Ascending aorta (tissue), 2 donors: ENCODE measurements at places on chromosomes 7 and 10. TPM values are rescaled to one million over a fixed set of nuclear protein-coding genes. Genes with fewer than 3 reads are reported as not detected.

- no peak overlapping the region for H3K4me3 ChIP-seq
- no peaks in the 10 kb centered on the region for H3K4me1 ChIP-seq
- H3K27me3 ChIP-seq, result no peaks in the 10 kb centered on the region
- H3K27ac ChIP-seq, result no peak overlapping the region
- peaks cover 7% of the 10 kb centered on the region for H3K36me3 ChIP-seq
- DNase-seq, result no peak
These were observed 226.0 kb downstream of the CELF2 start for GRCh38 chr10:11243425-11244222.

The HOXA1 gene
- not detected for total RNA-seq

- H3K4me1 ChIP-seq, result peaks cover 20% of the 10 kb centered on the region
- no peak for DNase-seq
These were observed 72.6 kb upstream of the NANOS1 start for GRCh38 chr10:118956802-118957442.

- no peak overlapping the region for H3K4me3 ChIP-seq
- peaks cover 3% of the 10 kb centered on the region for H3K4me1 ChIP-seq
- no peaks in the 10 kb centered on the region for H3K36me3 ChIP-seq
- no peak overlapping the region for H3K27ac ChIP-seq
- DNase-seq, result no peak
These were observed 143.8 kb upstream of the BMPER start for GRCh38 chr7:33761449-33762080.

DNA sequence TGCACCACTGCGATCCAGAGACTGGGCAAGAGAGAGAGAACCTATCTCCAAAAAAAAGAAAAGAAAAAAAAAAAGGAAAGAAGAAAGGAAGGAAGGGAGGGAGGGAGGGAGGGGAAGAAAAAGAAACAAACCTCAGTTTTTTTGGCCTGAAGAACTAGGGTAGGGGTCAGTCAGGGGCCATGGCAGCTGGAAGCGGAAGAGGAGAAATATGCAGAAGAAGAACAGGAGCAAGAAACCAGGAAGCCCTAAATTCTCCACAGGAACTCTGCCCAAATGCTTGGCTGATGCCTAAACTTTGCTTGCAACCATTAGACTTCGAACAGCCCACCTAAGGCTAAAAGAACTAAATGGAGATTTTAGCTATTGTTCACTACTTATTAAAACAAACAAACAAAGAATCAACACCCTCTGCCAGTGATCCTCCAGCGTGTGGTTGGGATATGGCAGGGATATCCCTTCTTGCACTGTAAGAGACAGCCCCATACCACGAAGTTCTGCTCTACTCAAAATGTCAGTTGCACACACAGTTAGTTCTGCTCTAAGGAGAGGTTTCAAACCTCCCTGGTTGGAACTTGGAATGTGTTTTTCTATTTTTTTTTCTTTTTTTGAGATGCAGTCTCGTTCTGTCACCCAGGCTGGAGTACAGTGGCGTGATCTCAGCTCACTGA, 139.5 kb downstream of the FAM107B start:
- H3K27me3 ChIP-seq, result no peaks in the 10 kb centered on the region
- no peaks in the 10 kb centered on the region for H3K4me1 ChIP-seq
- H3K36me3 ChIP-seq, result no peaks in the 10 kb centered on the region
- no peak overlapping the region for H3K27ac ChIP-seq
- H3K4me3 ChIP-seq, result no peak overlapping the region

DNA sequence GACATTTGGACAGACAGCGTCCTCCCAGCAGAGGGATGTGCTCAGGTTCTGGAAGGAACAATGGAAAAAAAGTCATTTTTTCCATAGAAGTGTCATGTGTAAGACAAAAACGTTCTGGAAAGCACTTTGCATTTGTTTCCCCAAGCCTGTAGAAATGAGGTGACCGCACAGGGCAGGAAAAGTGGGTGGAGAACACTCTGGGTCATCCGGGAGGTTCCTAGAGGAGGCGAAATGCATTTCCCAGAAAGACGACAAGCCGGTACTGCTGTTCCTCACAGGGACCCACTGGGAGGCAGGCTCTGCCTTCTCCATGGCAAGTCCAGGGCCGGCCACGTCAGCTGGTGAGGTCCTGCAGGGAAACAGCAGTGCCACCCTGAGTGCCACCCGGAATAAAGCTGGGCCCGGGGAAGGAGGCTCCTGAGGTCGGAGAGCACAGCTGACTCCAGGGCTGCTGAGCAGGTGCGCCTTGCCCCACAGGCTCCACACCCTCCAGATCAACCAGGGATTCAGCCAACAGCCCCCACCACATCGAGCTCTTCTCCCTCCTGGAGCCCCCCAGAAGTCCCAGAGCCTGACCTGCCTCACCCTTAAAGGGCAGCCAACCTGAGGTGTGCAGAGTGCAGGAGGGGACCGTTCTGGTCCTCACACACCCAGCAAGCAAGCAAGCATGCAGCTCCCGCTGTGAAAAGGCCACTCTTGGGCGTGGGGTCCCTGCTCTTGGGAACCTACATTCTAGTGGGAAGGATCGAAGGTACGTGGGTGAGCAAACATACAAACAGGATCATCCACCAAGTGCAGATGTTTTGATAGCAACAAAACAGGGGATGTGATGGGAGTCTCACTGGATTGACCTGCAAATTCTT, 28.8 kb upstream of the INPP5A start:
- H3K27ac ChIP-seq, result peak overlapping the region; percentile 25
- no peak overlapping the region for H3K4me3 ChIP-seq
- no peaks in the 10 kb centered on the region for H3K36me3 ChIP-seq
- H3K27me3 ChIP-seq, result no peaks in the 10 kb centered on the region
